ENCODE measurements at places on chromosomes 7 and 10. TPM values are rescaled to one million over a fixed set of nuclear protein-coding genes. Genes with fewer than 3 reads are reported as not detected.

Gene KCND2
- polyA plus RNA-seq = 1.4 TPM

Gene CABCOCO1
- 1.5 TPM for polyA plus RNA-seq

Gene CALN1
- polyA plus RNA-seq = 0.22 TPM

Gene PNLIPRP1
- polyA plus RNA-seq = not detected

Gene LIPM
- polyA plus RNA-seq = not detected

Gene POLR3A
- polyA plus RNA-seq = 22.4 TPM

Gene DENND2A
- polyA plus RNA-seq = 18.2 TPM

Gene PANK1
- polyA plus RNA-seq = 39.0 TPM

Gene FGFR2
- polyA plus RNA-seq = 47.5 TPM

Gene CH25H
- not detected for polyA plus RNA-seq

Gene GJD4
- polyA plus RNA-seq = not detected

Gene HOXA1
- polyA plus RNA-seq = 0.07 TPM

Gene HOXA3
- 1.4 TPM for polyA plus RNA-seq

Gene SAMD9L
- not detected for polyA plus RNA-seq

Gene NODAL
- polyA plus RNA-seq = 0.07 TPM

Gene EN2
- polyA plus RNA-seq = not detected

Gene SKAP2
- polyA plus RNA-seq = 1.2 TPM

Data from cardiac muscle cell (in vitro differentiated cells and primary cell).